ENCODE measurements at places on chromosomes 16 and 17.
A peak's percentile ranks its signal among the peaks of the same experiment; 100 is the strongest.

DNA sequence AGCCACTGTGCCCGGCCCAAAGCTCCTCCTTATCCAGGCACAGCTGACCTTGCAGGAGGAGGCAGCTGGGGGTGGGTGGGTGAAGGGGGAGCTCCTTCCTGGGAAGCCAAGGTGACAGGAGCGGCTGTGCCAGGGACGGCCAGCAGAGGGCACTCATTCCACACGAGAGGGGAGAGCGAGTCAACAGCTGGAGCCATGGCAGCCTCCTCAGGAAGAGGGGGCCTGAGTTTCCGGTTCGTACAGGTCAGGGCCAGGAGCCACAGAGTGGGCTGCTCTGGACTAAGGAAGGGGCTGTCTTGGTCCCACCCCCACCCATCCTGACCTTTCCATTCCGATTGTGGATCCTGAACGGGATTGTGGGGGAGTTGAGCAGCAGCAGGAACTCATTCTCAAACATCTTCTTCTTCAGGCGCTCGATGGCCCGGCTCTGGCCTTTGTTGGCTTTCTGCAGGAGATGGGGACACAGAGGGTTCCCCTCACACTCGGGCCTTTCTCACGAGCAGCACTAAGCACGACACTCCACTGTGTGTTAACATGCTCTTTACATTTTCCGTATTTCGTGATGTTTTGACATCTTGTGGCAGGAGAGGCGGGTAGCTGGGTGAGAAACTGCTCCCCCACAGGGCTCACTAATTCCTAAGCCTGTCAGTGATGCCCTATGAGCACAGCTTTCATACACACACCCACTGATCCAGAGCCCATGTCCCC lies 61.6 kb downstream of the TIMM22 start:
- peak; percentile 26 for DNase-seq

DNA sequence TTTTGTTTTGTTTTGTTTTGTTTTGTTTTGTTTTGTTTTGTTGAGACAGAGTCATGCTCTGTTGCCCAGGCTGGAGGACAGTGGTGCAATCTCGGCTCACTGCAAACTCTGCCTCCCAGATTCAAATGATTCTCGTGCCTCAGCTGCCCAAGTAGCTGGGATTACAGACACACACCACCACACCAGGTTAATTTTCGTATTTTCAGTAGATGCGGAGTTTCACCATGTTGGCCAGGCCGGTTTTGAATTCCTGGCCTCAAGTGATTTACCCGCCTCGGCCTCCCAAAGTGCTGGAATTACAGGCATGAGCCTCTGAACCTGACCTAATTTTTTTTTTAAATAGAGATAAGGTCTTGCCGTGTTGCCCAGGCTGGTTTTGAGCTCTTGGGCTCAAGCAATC lies 46.5 kb downstream of the CACNG3 start:
- no peak for DNase-seq

DNA sequence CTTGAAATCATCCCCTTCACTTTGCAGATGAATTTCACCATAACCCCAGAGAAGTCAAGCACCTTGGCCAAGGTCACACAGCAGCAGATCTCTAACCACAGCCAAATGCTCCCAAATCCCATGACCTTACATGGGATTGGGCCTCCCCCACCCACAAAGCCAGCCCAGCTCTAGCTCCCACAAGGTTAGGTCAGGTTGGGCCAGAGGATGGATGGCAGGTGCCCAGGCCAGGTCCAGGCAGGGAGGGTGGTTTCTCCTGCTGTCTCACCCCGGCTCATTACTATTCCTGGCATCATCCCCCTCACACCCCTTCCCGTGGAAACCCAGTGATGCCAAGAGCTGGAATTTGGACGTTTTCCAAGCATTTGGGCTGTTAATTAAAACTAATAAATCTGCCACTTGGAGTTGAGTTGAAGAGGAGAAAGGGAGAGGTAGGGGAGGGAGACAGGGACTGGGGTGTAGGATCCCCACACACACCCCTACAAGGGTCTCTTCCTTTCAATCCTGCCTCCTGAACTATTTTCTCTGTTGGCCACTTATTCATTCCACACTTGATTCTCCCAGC lies 181.6 kb downstream of the TMEM132E start:
- DNase-seq, result no peak

- no peak for DNase-seq
Observed at GRCh38 chr17:79529661-79530081, 81.2 kb downstream of the RBFOX3 start.

- DNase-seq, result no peak
Observed at GRCh38 chr16:86186313-86186712, 287.4 kb downstream of the IRF8 start.

DNA sequence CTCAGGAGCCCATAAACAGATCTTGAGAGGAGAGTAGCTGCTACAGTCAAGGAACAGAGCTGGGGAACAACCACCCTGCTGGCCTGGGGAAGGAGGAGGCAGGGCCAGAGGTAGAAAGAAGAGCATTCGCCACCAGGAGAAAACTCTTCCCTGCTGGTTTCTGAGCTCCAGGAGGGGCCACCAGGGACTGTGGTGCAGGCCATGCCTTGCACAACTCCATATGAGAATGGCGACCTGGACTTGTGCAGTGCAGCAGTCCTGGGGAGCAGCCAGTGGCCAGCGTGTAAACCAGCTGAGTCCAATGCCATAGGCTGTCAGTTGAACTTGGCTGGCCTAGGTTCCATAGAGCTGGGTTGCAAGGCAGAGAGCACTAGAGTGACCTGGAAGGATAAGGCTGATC lies 11.6 kb downstream of the SLC13A2 start:
- DNase-seq, result no peak

DNA sequence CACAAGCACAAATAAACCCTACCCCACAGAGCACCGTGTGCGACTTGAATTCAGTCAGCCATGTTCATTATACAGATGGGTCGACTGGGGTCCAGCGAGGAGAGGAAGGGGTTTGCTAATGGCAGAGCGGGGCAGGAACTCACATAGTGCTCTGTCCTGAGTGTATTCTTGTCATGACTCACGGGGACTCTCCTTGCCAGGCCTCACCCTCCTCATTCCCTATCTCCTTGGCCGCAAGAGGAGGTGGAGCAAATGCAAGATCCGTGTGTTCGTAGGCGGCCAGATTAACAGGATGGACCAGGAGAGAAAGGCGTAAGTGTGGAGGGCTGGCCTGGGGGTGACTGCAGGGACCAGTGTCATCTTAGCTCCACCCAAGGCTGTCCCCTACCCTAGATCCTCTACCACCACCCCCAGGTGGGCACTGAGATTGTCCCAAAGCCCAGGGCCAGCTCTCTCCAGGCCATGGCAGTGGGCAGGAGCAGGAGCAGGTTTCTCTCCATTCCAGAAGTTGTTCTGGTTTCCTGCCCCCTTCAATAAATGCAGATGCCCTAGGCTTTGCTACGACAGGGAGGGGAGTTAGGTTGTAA lies 29.4 kb downstream of the SLC12A3 start:
- no peak for DNase-seq

DNA sequence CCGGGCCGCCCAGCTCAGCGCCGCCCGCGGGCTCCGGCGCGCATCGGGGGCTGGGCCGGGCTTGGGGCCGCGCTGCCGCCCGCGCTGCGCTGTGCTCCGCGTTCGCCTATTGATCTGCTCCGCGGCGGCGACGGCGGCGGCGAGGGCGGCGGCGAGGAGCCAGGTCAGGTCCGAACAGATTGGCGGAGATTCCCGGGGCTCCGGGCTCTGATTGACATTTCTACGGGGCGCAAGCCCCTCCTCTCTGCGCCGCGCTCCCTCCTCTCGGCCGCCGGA lies 559 bp downstream of the IRX3 start:
- DNase-seq, result no peak

- no peak for DNase-seq
Observed at GRCh38 chr17:62656446-62656845, 29.0 kb downstream of the MRC2 start.

GRCh38 chr16:63623551-63624039 lies 1498.3 kb downstream of the CDH11 start:
- DNase-seq, result no peak

DNA sequence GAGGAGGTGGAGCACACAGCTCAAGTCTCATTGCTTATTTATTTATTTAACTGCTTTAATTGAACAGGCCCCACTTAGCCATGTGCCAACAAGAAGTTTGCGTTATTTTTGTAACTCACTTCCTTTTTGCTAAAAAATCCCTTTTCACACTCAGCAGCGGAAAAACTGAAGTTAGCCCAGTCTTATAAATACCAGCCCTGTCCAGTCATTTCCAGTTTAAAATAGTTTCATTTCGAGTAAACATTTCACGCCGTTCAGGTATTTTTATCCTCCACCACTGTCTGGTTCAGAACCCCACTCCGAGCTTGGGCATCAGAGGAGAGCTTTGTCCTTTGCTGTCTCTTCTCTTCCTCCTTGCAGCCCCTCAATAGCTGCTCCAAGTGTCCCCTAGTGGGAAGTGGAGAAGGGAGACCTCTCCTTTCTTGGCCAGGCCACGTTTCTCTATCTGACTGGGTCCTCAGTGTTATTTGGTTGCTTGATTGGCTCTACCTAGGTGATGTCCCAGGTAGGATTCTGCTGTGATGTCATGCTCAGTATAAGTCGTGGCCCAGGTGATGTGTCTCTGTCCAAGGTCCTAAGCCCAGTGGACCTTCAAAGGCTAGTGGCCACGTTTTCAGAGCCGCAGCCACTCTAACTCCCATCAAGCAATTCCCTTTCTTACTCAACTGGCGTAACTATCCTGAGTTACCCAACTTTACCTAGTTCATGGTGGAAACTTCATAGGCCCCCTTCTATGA lies 53.0 kb upstream of the GAS7 start:
- no peak for DNase-seq

DNA sequence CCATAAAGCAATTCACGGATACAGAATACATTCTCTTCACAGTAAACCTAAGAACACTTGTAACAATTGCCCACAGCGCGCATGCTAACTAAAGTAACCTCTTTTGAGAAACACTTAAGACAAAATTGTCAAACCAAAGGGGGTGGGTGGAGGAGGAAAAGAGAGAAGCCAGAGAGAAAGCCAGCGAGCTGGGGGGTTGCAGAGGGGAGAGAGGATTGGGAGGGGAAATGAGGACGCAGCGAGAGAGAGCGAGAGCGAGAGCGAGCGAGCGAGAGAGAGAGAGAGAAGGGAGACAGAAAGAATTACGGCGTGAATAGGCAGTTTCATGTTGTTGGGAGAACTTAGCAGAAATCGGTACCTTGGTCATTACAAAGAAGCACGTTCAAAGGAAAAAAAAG lies 1.6 kb upstream of the HOXB7 start:
- DNase-seq, result peak; percentile 61

DNA sequence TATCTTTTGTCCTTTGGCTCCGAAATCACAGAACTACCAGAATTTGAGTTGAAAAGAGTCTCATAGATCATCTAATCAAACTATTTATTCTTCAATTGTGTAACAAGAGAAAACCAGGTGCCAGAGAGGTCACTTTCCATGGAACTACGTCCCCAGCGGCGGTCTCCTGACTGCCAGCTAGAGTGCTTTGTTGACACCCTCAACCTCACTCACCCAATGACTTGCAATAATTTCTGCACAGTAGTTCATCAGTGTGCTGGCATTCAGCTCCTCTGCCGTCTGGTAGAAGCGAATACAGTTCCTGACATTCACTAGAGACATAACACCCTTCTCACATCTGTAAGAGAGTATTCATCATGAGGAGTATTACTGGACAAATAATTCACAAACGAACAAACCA lies 54.2 kb downstream of the ANKFY1 start:
- no peak for DNase-seq

GRCh38 chr17:16283705-16284104 lies 66.7 kb downstream of the PIGL start:
- DNase-seq, result peak; percentile 62

DNA sequence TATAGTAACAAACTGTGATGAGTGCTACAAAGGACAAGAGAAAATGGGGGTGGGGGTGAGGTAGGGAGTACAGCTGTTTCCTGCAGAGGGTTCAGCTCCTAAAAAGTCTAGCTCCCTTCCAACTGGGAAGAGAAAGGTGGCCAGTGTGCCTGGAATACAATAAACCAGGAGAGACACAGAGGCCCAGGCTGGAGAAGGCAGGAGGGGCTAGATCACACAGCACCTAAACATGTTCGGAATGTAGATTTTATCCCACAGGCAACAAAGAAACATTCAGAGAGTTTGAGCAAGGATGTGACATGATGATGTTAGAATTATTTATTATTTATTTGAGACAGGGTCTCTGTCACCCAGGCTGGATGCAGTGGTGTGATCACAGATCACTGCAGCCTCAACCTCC lies 10.2 kb downstream of the TEX2 start:
- no peak for DNase-seq

- DNase-seq, result no peak
Observed at GRCh38 chr16:8251298-8251697, 339.0 kb downstream of the TMEM114 start.

- DNase-seq, result peak; percentile 13
Observed at GRCh38 chr16:20944861-20945574, 44.4 kb downstream of the LYRM1 start.

DNA sequence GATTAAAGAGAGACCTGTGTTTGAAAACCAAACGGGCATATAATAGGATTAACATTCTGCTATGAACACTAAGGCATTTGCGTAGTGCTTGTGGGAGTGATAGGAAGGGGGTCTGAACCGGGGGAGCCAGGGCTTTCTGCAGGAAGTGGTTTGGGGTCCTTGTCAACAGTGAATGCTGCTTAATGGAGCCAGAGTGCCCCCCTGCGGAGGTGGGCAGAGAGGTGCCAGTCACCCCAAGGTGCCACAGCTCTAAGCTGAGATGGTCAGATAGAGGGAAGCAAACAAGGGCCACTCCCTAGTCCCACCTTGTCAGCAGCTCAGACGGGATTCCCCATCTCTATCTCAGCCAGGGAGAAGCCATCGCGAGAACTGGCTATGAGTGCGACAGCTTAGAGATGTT lies 17.7 kb downstream of the NAA60 start:
- no peak for DNase-seq

DNA sequence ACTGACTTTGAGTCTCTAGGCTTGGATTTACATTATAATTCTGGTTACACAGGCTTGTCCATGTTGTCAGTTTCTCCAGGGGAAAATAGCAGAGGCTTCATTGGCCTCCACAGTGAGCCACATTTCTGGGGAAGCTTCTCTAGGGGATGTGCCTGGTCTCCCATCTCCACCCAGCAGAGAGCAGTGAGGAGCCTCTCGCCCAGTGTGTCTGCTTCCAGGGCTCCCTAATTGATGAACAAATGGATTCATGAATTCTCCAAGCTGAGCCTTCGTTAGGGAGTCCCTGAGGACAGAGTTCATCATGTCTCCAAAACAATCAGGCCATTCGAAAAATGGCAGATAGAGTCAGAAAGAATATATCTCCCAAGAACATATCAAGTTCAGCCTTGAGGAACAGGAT lies 162.4 kb upstream of the TOX3 start:
- DNase-seq, result no peak

GRCh38 chr17:61720016-61720795 lies 129.2 kb upstream of the NACA2 start:
- DNase-seq, result no peak

- DNase-seq, result peak; percentile 83
Observed at GRCh38 chr17:71208111-71208704, 912.6 kb upstream of the SOX9 start.
